H9 (cell line): ENCODE measurements at places on chromosomes 12 and 14.
A peak's percentile ranks its signal among the peaks of the same experiment; 100 is the strongest.

GRCh38 chr14:81655423-81656314 lies 122.0 kb upstream of the SEL1L start:
- peak; percentile 37 for DNase-seq
- H3K36me3 ChIP-seq: no peaks in the 10 kb centered on the region
- H3K4me3 ChIP-seq: no peak overlapping the region
- no peak overlapping the region for H3K27ac ChIP-seq
- H3K27me3 ChIP-seq: no peaks in the 10 kb centered on the region

DNA sequence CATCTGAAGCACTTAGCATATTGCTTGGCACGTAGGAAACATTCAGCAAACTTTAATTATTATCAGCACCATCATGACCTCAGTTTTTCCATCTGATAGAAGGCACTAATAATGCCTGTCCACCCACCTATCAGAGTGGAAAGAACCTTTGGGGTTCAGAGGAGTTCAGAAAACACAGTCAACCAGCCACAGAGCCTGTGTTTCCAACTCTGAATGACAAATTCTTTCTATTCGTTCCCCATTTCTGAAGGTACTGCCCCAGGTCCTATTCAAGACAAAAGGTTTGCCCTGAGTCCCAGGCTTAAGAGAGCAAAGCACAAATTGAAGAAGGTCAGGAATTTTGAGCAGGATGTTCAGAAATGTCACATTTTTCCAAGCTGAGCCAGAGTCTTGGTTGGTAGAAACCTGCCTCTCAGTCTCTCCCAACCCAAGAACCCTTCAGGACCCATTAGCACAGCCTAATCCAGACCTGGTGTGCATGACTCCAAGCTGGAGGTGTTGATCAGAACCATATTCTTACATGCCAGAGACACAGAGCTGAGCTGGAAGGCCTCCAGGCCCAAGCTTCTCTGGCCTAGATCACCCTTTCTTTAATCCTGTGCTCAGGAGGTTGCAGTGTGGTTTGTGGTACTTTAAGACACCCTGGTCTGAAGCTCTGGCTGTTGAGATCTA lies 114.4 kb downstream of the TBX5 start:
- H3K36me3 ChIP-seq: peaks cover 5% of the 10 kb centered on the region; the same call in 1 of the 2 replicates
- H3K27me3 ChIP-seq: no peaks in the 10 kb centered on the region
- H3K27ac ChIP-seq: no peak overlapping the region
- no peak for DNase-seq
- peaks cover 6% of the 10 kb centered on the region; the same call in 1 of the 2 replicates for H3K4me1 ChIP-seq
- H3K4me3 ChIP-seq: no peak overlapping the region

DNA sequence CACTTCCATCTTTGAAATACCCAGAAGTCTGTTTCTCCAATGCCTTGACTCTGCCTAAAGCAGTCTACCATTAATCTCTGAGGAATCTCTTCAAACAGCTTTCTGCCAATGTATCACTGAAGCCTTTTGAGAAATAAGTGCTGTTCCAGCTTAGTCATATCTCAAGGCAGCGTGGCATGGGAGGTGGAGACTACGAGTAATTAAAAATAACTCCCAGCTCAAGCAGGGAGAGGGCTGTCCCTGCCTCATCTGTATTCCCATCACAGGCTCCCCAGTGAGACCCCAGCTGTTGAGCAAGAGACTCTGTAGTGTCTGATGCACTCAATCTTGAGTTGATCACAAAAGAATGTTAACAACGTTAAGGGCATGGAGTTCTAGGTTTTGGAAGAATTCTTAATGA lies 700.6 kb downstream of the DIO2 start:
- no peaks in the 10 kb centered on the region for H3K27me3 ChIP-seq
- H3K4me1 ChIP-seq: no peaks in the 10 kb centered on the region; the same call in 1 of the 2 replicates
- H3K36me3 ChIP-seq: no peaks in the 10 kb centered on the region
- H3K4me3 ChIP-seq: no peak overlapping the region

DNA sequence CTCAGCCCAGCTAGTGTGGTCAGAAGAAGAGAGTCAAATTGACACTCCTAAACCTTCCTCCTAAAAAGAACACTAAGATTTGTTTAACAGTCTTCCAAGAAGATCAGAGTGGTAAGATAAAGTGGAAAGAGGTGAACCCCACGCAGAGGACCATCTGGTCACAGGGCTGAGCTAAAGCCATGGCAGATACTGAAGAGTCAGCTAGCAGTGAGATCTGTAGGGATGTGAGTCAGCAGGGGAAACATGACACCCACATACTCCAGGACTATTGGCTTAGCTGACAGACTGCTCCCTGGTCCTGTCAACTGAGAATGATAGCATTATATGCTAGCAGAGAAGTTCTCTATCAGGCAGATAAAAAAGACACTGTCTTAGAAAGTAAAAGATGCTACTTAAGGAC lies 269.4 kb upstream of the ALG10 start:
- no peak for DNase-seq
- no peaks in the 10 kb centered on the region for H3K27me3 ChIP-seq
- no peak overlapping the region for H3K27ac ChIP-seq
- no peaks in the 10 kb centered on the region for H3K4me1 ChIP-seq
- no peak overlapping the region for H3K4me3 ChIP-seq
- no peaks in the 10 kb centered on the region for H3K36me3 ChIP-seq

- H3K36me3 ChIP-seq: peaks cover 2% of the 10 kb centered on the region
- H3K4me1 ChIP-seq: peaks cover 31% of the 10 kb centered on the region; the same call in 1 of the 2 replicates
- no peak overlapping the region for H3K27ac ChIP-seq
Observed at GRCh38 chr12:53046655-53047220, 3.1 kb upstream of the TNS2 start.

DNA sequence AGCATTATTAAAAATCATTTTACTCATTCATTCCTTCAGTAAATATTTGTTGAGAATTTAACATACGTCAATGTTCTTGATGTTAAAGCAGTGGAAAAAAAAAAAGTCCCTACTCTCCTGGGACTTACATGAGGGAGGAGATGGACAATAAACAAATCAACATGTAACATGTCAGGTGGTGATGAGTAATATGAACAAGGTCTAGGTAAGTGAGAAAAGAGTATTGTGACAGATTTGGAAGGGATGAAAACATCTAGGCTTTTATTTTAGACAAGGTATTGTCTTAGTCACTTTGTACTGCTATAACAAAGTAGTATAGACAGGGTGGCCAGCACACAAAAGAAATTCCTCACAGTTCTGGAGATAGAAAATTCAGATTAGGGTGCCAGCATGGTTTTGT lies 167.2 kb downstream of the FSCB start:
- H3K4me1 ChIP-seq: no peaks in the 10 kb centered on the region
- no peak overlapping the region for H3K4me3 ChIP-seq
- H3K27me3 ChIP-seq: no peaks in the 10 kb centered on the region
- H3K36me3 ChIP-seq: no peaks in the 10 kb centered on the region
- H3K27ac ChIP-seq: no peak overlapping the region

DNA sequence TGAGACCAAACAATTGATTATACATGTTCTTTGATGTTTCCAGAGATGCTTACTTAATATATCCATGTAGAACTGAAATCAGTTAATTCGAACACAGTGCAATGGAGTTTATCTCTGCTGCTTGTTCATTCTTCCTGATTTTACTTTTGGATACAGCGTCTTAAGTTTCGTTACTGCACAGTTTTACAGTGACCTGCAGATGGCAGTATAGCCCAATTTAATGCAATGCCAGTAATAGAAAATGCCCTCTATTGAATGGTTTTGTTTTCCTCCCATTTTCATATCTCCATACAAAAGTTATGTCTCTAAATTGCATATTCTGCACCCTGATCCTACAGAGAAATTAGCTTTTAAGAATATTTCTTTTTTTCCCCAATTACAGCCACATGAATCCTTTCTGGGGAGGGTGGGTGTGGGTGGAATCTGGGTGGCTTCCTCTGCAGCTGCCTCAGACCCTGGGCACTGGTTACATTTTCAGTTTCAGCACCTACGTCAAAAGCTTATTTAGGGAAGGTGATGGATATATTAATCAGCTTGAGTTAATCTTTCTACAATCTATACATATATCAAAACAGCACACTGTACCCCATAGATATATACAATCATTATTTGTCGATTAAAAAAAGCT lies 101.1 kb upstream of the DCD start:
- H3K36me3 ChIP-seq: no peaks in the 10 kb centered on the region
- H3K27ac ChIP-seq: no peak overlapping the region
- no peaks in the 10 kb centered on the region for H3K4me1 ChIP-seq
- no peak overlapping the region for H3K4me3 ChIP-seq
- H3K27me3 ChIP-seq: no peaks in the 10 kb centered on the region

GRCh38 chr12:119176267-119177055 lies 2.3 kb upstream of the HSPB8 start:
- peaks cover 3% of the 10 kb centered on the region; the same call in 1 of the 2 replicates for H3K4me1 ChIP-seq
- no peaks in the 10 kb centered on the region for H3K36me3 ChIP-seq
- peak; percentile 64 for DNase-seq
- no peak overlapping the region for H3K4me3 ChIP-seq
- no peak overlapping the region for H3K27ac ChIP-seq
- H3K27me3 ChIP-seq: no peaks in the 10 kb centered on the region

GRCh38 chr14:35332517-35333263 lies 40.5 kb downstream of the PSMA6 start:
- H3K27ac ChIP-seq: no peak overlapping the region
- no peak for DNase-seq
- H3K36me3 ChIP-seq: no peaks in the 10 kb centered on the region
- peaks cover 6% of the 10 kb centered on the region; the same call in 1 of the 2 replicates for H3K4me1 ChIP-seq
- H3K27me3 ChIP-seq: no peaks in the 10 kb centered on the region
- H3K4me3 ChIP-seq: no peak overlapping the region; the same call in 2 of the 3 replicates

GRCh38 chr14:75373616-75374015 lies 54.2 kb upstream of the JDP2 start:
- no peaks in the 10 kb centered on the region for H3K4me1 ChIP-seq
- DNase-seq: no peak
- H3K27me3 ChIP-seq: no peaks in the 10 kb centered on the region
- H3K27ac ChIP-seq: no peak overlapping the region
- no peak overlapping the region for H3K4me3 ChIP-seq
- no peaks in the 10 kb centered on the region; the same call in 2 of the 3 replicates for H3K36me3 ChIP-seq

DNA sequence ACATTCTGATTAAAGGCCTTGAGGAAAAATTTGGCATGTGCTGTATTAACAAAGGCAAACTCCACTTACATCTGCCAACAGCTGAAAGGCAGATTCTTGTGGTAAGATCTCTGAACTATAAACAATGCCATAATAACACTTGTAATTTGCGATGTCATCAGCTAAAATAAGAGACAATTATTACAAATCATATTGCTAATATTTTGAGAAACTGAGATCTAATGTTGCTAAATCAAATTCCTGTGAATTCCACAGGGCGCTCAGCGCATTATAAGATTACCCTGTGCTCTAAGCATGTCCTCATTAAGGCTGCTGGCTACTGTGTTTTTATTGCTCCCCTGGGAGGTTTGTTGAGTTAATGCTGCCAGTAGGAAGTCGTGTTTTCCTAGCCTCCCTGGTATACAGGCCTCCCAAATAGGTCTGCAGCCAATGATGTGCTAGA lies 244.8 kb downstream of the DACT1 start:
- H3K4me3 ChIP-seq: no peak overlapping the region
- H3K27me3 ChIP-seq: no peaks in the 10 kb centered on the region
- no peaks in the 10 kb centered on the region for H3K4me1 ChIP-seq

GRCh38 chr14:61102549-61103466 lies 121.8 kb downstream of the SLC38A6 start:
- H3K27ac ChIP-seq: peak overlapping the region; percentile 85
- H3K27me3 ChIP-seq: no peaks in the 10 kb centered on the region
- no peak overlapping the region for H3K4me3 ChIP-seq
- peaks cover 32% of the 10 kb centered on the region for H3K4me1 ChIP-seq
- H3K36me3 ChIP-seq: peaks cover 29% of the 10 kb centered on the region

DNA sequence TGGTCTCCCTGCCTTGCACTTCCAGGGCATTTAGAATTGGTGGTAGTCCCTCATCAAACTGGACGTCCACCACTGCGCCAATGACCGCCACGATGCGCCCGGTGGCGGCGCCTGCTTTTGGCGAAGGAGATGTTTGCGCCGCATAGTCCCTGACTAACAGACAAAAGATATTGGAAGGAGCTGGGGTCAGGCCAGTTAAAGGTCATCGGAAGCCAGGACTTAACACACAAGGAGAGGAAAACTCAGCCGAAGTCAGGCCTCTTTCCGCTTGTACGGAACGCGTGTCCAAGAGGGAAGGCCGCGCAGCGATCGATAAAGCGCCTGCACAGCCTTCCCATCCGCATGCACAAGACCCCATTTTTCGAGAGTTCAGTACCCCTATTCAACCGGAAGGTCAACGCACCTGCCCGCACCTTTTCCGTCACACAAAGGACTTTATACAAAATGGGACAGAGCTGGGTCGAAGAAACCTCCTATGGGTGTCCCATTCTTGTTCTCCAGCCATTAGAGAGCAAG lies 525 bp downstream of the ATP5F1B start:
- no peak for DNase-seq
- peaks cover 47% of the 10 kb centered on the region for H3K36me3 ChIP-seq
- no peaks in the 10 kb centered on the region for H3K27me3 ChIP-seq
- no peaks in the 10 kb centered on the region for H3K4me1 ChIP-seq
- no peak overlapping the region for H3K27ac ChIP-seq

- no peaks in the 10 kb centered on the region for H3K36me3 ChIP-seq
- H3K4me1 ChIP-seq: no peaks in the 10 kb centered on the region
- H3K27ac ChIP-seq: no peak overlapping the region
- H3K27me3 ChIP-seq: no peaks in the 10 kb centered on the region
Observed at GRCh38 chr12:107990325-107990724, 138.8 kb upstream of the WSCD2 start.

DNA sequence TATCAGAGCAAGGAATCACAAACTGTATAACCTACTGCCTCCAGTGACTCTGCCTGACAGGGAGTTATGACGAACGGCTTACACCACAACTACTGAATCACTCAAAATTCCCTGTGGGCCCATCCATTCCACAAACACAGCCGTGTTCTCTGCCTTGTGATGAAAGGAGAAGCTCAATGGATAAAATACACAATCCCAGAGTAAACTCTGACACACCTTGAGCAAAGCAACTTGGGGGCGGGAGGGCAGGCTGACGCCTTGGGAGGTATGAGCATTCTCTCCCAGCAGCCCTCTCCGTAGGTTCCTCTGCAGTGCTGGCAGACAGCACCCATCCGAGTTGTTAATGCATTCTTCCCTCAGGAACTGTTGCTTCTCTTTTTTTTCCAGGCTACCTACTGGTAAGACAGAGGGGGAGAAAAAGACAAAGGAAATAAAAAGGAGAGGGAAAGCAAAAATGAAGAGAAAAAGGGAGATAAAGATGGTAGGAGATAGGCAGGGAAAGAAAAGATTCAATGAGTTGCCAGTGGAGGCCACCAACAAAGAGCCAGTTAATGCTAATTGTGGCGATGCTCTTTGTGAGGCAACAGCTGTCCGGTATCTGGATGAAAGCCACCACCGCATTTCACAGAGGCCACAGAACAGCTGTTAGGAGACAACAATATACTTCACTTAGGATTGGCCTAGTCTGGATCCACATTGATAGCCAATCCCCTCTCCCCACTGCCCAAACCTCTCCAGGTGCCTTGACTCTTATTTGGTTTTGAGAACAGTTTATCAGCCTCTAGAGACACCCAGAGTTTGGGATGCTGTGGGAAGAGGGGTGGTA lies 4.7 kb upstream of the DIO2 start:
- peak; percentile 32 for DNase-seq
- no peak overlapping the region for H3K27ac ChIP-seq
- H3K27me3 ChIP-seq: no peaks in the 10 kb centered on the region; the same call in 1 of the 2 replicates
- H3K4me3 ChIP-seq: no peak overlapping the region

GRCh38 chr14:86364634-86365033 lies 834.7 kb downstream of the FLRT2 start:
- DNase-seq: no peak
- H3K4me3 ChIP-seq: no peak overlapping the region
- H3K27ac ChIP-seq: no peak overlapping the region
- no peaks in the 10 kb centered on the region for H3K4me1 ChIP-seq
- H3K27me3 ChIP-seq: no peaks in the 10 kb centered on the region
